ENCODE measurements at places on chromosomes 5 and 9.

DNA sequence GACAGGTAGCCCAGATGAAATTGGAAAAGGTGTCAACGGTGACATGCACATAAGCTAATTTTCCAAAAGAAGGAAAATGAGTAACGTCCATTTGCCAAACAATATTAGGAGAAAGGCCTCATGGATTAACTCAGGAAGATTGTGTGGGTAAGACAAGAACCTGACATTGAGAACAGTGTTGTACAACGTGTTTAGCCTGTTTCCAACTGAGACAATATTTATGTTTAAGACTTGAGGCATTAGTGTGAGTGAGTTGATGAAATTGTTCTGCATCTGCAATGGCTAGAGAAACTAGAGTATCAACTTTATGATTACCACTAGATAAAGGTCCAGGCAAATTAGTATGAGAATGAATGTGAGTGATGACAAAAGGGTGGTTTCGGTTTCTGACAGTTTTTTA is 191.3 kb upstream of the RAI14 start:
- no peak for DNase-seq

- no peak for DNase-seq
These were observed 109.0 kb upstream of the VCAN start for GRCh38 chr5:83362526-83362925.

DNA sequence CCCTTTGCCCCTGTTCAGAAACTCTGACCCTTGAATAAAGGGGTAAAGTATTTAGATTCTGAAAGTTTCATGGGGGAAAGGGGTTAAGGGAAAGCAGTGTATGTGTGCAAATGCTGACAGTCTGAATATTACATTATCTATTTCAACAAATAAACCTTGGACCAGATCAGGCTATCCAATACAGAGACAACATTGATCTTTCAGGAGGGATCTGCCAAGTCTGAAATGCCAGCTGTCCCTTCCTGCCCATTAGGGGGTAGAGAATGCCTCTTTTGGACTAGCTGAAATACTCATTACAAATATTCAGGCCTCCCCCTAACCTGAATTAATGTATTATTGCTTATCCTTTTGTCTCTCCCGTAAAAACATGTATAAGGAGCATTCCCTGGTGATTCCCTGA is 219.5 kb downstream of the NR3C1 start:
- no peak for DNase-seq

- no peak for DNase-seq
These were observed 71.2 kb downstream of the PLAC8L1 start for GRCh38 chr5:146034127-146034526.

DNA sequence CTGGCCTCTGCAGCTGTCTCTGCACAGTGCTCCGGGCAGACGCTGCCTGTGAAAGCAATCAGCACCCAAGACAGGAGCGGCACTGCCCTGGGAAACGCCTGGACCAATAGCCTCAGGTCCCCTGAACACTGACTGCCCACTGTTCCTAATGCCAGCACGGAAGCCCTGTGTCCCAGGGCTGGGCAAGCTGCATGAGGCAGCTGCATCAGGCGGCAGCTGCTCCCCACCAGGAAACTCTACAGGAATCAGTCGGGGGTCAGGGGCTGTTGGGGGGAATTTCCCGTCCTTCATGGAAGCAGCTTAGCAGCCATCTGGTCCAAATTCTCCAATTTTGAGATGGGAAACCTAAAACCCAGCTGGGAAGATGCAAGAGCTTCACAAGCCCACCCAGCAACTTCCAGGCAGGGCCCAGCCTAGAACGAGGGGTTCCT is 118.6 kb downstream of the VAV2 start:
- peak; percentile 71 for DNase-seq

GRCh38 chr5:127112347-127112864 is 39.1 kb upstream of the C5orf63 start:
- no peak for DNase-seq

- DNase-seq = no peak
These were observed 233.4 kb downstream of the RAB3C start for GRCh38 chr5:58816181-58816731.

- no peak for DNase-seq
These were observed 54.4 kb downstream of the IRX2 start for GRCh38 chr5:2697041-2697440.
